Spinal cord (tissue), 10 donors: ENCODE measurements at places on chromosomes 11 and 22.

- peak; percentile 71 for DNase-seq
These were observed 11.7 kb downstream of the OSBPL5 start for GRCh38 chr11:3153291-3153861.

DNA sequence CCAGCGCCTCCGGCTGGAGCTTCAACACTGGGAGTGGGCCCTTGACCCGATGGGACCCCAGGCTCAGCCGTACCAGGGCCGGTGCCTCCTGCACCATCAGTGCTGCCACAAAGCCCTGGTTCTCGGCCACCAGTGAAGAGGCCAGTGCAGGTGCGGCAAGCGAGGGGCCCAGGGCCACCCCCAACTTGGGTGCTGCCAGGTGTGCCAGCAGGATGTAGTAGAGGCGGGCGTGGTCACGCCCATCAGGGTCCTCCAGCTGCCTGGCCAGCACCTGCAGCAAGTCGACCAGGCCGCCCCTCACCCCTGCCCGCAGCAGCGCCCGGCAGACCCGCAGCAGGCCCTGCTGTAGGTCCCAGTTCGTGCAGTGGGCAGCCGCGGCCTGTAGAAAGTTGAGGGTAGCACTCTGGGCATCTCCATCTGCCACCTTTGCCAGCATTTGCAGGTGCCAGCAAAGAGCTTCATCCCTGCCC is 2.3 kb downstream of the AP5B1 start:
- no peak for DNase-seq

DNA sequence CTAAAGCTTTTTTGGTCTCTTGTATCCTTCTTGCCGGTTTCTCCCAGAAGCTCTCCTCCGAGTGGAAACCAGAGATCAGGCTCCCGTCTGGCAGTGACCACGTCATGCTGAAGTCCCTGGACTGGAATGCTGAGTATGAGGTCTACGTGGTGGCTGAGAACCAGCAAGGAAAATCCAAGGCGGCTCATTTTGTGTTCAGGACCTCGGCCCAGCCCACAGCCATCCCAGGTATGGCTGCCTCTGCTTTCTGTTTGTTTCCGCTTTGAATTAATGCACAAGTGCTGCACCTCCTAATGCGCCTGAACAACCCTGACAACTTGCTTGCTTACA is 54.3 kb upstream of the TTC12 start:
- no peak for DNase-seq

DNA sequence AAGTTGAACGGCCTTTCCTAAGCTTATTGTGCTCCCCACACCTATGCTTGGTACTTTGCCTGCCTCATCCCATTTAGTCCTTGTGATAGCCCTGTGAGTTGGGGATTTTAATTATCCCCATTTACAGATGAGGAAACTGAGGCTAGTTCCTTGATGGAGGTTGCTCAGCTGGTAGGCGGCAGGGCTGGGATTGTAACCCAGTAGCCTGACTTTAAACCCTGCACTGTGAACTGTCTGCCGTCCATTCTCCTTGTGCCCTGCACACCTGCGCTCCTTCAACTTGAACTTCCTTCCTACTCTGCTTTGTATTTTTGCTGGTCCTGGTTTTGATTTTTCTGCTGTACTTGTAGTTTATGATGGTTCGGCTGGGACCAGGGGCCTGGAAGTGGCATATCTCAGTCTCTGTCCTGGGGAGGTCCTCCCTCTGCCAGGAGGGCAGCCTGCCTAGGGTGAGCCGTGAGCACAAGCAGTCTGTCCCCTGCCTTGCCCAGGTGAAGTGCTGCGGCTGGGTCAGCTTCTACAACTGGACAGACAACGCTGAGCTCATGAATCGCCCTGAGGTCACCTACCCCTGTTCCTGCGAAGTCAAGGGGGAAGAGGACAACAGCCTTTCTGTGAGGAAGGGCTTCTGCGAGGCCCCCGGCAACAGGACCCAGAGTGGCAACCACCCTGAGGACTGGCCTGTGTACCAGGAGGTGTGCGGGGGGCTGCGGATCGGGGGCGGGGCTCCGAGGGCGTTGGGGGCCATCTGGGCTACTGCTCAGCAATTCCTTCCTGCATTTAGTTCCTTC is 52.4 kb downstream of the CD82 start:
- DNase-seq: no peak

GRCh38 chr22:39808081-39808480 is 85.5 kb downstream of the ENTHD1 start:
- DNase-seq: no peak

- no peak for DNase-seq
These were observed 21.7 kb upstream of the ARHGAP8 start for GRCh38 chr22:44730490-44731356.

GRCh38 chr11:124872280-124872679 is 7.0 kb downstream of the ROBO3 start:
- DNase-seq: no peak

DNA sequence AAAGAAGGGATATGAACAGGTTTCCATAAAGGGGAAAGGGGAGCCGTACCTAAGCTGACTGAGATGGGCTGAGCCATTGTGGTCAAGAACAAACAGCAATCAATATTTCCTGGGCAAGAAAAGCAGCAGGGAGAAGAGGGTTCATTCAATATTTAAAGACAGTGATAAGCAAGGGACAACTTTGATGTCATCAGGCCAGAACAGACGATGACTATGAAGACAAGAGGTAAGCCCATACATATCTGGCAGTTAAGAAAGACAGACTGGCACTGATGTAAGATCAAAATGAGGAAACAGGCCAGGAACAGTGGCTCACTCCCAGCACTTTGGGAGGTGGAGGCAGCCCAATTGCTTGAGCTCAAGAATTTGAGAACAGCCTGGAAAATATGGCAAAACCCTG is 2.4 kb downstream of the OR5A2 start:
- no peak for DNase-seq

GRCh38 chr11:103070142-103070541 is 21.8 kb downstream of the DCUN1D5 start:
- DNase-seq: no peak

DNA sequence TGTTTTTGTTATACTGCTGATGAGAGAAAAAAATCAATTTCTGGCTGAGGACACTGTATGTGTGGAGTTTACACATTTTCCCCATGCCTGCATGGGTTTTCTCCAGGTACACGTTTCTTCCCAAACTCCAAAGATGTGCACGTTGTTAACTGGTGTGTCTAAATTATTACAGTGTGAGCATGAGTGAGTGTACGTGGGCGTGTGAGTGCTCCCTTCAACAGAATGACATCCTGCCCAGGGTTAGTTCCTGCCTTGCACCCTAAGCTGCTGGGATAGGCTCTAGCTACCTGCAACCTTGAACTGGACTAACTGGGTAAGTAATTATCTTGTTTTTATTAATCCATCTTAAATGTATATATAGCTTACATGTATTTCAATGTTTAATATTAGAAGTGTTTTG is 5.5 kb downstream of the NPAT start:
- no peak for DNase-seq

GRCh38 chr11:46339816-46340215 is 7.4 kb upstream of the DGKZ start:
- no peak for DNase-seq

GRCh38 chr11:72834905-72835304 is 20.7 kb downstream of the ATG16L2 start:
- no peak for DNase-seq

GRCh38 chr11:124867700-124868099 is 2.5 kb downstream of the ROBO3 start:
- DNase-seq: peak; percentile 62

GRCh38 chr22:33969045-33969444 is 48.8 kb upstream of the LARGE1 start:
- DNase-seq: no peak

DNA sequence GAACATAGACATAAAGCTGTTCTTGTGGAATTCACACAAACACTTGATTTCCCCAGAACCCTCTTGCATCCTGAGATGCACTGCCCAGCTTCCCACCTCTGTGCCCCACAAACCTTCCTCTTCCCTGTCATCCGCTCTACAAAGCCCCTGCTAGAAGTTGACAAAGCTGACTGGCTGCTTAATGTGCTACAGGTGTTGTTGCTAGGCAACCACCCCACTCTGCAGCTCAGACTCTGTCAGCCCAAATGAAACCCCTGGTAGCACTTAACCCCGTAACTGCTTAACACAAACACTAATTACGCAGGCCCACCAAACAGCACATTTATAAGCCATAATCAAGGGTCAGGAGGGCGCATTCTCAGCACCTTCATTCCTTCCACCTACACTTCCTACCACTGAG is 172.0 kb upstream of the CADM1 start:
- DNase-seq: peak; percentile 54

DNA sequence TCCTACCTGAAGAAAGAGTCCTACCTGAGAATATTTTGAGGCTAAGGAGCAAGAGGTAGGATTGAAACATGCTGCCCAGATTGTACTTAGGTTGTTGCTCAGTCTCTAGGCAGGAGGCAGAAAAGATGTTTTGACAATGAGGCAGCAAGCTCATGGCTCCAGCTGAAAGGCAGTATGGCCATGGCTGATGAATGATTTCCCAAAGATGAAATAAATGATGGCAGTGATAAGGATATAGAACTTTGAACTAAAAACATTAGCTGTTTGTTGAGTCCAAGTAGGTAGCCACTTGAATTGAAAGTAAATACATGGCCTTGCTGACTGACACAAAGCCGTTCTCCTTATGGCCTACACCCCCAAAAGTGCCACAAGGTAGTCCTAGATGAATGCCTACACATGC is 6.8 kb upstream of the NEU3 start:
- no peak for DNase-seq

- DNase-seq: no peak
These were observed 30.8 kb upstream of the LRRC10B start for GRCh38 chr11:61477727-61478148.

GRCh38 chr11:86904001-86904400 is 51.2 kb downstream of the FZD4 start:
- no peak for DNase-seq

- no peak for DNase-seq
These were observed 49.1 kb upstream of the A4GALT start for GRCh38 chr22:42769574-42770447.

- no peak for DNase-seq
These were observed 14.0 kb upstream of the SLC43A3 start for GRCh38 chr11:57440744-57441414.

- DNase-seq: no peak
These were observed 24.8 kb upstream of the THY1 start for GRCh38 chr11:119447664-119448242.

- no peak for DNase-seq
These were observed 44.1 kb upstream of the CCDC188 start for GRCh38 chr22:20194681-20195593.

DNA sequence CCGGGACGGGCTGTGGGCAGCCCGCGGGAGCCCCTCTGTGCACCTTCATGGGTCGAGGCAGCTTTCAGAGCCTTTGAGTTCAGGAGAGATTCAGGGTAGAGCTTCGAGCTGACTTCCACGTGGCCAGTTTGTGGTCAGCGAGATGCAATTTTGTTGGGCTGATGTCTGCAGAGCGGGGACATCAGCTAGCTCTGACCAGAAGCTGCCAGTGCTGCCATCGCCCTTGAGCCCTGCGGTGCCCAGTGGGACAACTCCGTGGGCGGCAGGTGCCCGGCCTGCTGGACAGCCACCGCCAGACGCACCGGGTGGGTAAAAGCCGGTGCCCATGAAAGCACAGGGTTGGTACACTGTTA is 719 bp downstream of the TALDO1 start:
- DNase-seq: no peak

DNA sequence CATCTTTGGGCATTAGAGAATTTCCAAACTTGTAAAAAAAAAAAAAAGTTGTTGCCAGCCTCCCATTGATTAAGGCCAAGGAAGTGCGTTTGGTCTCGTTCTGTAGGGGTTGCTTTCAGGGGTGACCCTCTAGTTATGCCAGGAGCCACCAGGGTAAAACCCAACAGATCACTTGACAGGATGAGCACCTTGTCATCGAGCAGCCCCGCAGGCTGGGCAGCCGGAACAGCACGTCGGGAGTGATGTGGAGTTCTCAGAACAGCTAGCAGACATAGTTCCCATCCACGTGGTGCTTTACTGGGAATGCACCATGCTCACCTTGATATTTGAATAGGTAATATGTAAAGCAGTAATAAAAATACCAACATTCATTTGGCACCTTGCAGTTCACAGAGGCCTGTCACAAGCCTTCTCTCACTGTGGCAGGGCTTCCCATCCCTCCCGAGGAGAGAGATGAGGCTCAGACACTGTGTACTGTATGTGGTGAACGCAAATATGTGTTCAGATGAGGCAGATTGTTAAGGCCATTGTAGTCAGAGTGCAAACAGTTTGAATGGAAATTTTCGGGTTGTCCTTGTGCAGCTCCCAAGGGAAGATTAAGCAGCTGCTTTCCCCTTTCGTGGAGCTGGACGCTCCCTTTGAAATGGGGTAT is 70.9 kb upstream of the SORL1-AS1 start:
- no peak for DNase-seq

DNA sequence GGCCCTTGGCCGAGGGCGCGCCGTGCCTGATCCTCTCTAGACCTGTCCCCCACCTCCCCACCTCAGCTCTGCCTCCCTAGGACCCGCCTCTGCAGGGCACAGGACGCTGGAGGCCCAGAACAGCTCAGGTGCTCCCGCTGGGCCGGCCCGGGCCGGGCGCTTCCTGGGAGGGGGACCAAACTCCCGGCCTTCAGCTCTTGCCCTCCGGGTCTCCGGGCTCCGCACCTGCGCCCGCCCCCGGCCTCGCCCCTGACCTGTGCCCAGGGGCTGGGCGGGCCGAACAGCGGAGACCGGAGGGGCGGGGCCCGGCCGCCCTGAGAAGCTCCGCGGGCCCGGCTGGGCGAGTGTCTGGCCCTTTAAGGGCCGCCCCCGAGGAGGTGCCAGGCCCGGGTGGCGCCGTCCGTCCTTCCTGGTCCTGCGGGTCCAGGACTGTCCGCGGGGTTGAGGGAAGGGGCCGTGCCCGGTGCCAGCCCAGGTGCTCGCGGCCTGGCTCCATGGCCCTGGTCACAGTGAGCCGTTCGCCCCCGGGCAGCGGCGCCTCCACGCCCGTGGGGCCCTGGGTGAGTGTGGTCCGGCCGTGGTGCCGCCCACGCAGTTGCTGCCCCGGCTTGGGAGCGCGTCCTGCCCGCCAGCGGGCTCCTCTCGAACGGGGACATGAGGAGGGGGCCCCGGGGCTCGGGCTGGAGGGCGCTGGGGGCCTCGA is at the start of gene SSH3:
Gene SSH3 (plus strand): TSS at position 399 of the 703 bp plus-strand sequence. CDS start 96 bp downstream, at position 495.
- DNase-seq: peak; percentile 37

DNA sequence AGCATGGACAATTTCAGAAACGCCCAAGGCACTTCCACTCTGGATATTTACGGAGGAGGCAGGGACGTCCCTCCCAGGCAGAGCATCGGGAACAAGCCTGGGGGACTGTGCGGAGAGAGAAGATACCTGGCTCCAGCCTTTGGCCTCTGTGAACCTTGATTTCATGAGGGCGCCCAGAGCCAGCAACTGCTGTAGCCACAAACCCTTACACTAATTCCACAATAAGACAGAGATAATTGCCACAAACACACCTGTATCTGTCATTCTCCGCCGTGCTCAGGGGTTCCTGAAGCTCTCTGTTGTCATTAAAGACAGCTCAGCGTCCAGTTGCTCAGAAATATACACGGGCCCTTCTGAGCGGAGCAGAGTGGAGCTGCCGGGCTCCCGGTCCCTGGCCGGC is 1292.1 kb downstream of the TBC1D22A start:
- DNase-seq: no peak

- DNase-seq: no peak
These were observed 2.2 kb upstream of the APOBEC3H start for GRCh38 chr22:39094717-39095389.
